ENCODE measurements at places on chromosomes 5 and 9. TPM values are rescaled to one million over a fixed set of nuclear protein-coding genes. Genes with fewer than 3 reads are reported as not detected.

DNA sequence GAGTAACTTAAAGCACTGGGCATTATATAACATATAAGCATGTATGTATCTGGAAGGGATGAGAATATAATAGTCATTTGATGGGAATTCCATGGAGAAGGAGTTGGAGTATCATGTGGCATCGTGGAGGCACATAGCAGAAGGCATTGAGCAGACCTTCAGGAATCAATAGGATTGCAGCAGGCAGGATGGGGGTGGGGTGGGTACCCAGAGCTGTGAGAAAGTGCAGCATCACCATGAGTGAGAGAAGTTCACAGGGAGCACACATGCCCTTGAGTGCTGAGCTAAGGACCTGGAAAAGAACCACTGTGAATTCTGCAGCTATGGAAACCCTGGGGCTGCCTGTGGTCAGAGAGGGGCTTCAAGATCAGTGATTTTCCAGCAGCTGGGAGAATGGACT lies 57.3 kb downstream of the MED10 start:
- ATAC-seq: no peak

HTR4 gene
- 0.27 TPM for total RNA-seq

C9orf50 gene
- total RNA-seq: not detected

SPINK6 gene
- not detected for total RNA-seq

DNA sequence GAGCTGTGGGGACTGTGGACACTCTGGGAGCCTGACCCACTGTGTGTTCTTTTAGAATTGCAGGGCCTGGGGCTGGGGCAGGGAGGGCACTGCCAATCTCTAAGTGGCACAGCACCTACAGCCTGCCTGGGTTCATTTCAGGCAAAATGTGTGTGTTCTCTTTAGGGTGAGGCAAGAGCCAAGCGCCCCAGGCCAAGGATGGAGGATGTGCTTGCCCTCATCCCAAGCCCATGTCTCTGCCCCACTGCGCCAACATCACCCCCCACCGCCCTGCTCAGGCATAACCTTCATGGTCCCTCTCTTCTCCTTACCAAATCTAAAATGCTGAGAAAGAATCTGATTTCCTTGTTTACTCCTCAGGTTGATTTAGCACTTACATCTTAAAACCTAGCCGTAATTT lies 304.4 kb downstream of the RAB3C start:
- no peak for ATAC-seq

NR3C1 gene
- total RNA-seq: 69.7 TPM

- no peak for ATAC-seq
Observed at GRCh38 chr5:171659896-171660295, 125.7 kb upstream of the SMIM23 start.

DNA sequence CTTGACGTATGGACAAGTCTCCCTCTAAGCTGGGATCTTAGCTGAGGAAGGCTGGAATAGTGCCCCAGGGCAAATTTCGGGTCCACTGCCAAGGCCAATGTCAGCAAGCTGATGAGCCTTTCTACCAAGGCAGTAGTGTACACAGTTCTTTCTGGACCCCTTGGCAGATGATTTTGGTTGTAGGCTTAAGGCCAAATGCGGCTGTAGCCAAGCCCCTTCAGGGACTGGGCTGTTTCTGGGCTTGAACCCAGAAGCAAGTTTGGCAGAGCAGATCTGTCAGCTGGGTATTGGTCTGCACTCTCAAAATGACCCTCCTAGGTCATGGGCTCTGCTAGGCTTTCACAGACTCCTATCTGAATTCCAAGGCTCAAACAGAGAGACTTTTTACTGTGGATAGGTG lies 121.6 kb downstream of the ADAMTSL1 start:
- ATAC-seq: no peak

DNA sequence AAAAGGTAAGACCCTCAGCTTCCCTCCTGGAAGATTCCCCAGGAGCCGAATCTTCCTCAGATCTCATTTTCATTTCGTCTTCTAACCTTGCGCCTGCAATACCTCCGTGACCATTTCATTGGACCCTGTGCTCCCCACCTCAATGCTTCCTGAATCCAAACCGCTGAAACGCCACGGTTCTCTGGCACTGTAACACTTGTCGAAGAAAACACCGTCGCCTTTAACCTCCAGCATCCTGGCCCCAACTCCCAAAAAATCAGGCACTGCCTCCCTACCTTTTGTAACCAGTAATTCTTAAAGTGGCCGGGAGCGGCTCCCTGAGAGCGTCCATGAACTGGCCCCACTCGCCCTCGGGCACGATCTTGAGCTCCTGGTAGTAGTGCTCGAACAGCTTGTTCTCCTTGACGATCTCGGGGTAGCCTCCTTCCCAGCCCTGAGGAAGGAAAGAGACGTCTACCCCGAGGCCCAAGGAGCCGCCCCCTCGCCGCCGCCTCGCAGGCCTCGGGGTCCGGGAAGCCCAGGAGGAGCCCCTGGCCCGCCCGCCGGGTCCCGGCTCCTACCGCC lies 438 bp downstream of the NSUN2 start:
- ATAC-seq: peak; percentile 19

GRCh38 chr5:76818844-76819831 lies at the start of gene F2RL1:
TSS of gene F2RL1 (plus strand) at chr5:76819030. CDS start at chr5:76819183, 153 bp downstream.
- ATAC-seq: peak; percentile 48

KCNN2 gene
- total RNA-seq: 7.8 TPM

PLAC8L1 gene
- not detected for total RNA-seq

LSM11 gene
- 36.2 TPM for total RNA-seq

NSG2 gene
- total RNA-seq: 4.6 TPM

PCDHAC2 gene
- 25.9 TPM for total RNA-seq

DNA sequence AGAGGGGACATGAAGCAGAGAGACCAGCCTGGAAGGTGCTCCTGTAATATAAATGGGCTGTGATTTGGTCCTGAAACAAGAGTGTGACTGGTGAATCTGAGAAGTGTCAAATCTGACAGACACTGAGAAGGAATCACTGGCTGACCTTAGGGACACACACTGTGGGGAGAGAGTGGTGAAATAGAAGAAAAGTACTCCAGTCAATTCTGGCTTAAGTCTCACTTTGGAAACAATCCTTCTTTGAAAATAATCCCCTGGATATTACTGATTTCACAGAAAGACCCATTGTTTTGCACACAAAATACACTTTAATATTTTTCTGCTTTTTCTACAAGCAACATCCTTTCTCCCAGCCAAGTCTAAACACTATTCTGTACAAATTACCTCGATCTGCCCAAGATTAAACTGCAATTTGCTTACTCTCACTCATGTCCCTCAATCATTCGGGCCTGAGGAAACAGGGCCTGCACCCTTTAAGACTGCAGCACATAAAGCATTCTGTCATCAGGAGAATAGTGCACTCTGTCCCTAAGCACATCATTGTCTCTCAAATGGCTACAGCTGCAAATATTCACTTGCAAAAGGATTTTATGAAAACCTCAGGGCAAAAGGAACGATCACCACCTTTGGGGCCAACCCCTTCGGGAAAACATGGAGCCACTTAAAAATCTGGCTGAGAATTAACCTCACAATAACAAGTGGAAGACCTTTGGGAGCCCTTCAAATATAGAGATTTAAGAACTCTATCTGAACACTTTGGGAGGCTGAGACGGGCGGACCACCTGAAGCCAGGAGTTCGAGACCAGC lies 68.6 kb downstream of the MAPKAP1 start:
- no peak for ATAC-seq

PCDHA5 gene
- not detected for total RNA-seq

SLC25A25 gene
- 16.7 TPM for total RNA-seq

- no peak for ATAC-seq
Observed at GRCh38 chr9:131236761-131237160, 39.5 kb downstream of the FAM78A start.

DNA sequence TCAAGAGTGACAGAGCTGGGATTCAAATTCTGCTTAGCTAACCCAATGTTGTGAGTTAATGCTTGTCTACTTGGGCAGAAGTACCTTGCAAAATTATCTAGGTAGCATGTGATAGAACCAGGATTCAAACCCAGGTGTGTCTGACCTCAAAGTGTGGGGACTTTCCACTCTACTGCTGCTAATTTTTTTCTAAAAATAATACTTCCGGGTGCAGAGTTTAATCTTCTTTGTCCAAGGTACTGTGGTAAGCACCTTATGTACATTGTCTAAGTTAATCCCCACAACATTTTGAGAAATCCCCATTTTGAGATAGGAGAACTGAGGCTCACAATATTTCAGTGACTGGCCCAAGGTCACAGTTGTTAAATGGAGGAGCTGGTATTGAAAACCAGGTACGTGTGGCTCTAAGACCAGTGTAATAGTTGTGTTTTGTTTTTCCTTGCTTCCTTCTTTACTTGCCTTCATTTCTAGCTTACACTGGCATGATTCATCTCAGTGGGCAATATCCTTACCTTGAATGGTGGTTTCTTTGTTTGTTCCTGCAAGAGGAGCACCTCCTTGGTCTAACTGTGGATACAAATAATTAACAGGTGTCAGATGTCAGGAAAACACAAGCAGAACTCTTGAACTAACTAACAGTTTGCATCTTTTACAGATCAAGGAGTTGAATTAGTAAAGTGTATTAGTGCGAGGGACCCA lies 7.5 kb downstream of the ALDOB start:
- no peak for ATAC-seq

GRCh38 chr9:110728058-110728457 lies 59.5 kb downstream of the MUSK start:
- ATAC-seq: no peak

PLCXD3 gene
- 3.0 TPM for total RNA-seq

GRCh38 chr9:71504636-71505035 lies 263.7 kb downstream of the CEMIP2 start:
- ATAC-seq: no peak

SLC22A4 gene
- 0.94 TPM for total RNA-seq

DNA sequence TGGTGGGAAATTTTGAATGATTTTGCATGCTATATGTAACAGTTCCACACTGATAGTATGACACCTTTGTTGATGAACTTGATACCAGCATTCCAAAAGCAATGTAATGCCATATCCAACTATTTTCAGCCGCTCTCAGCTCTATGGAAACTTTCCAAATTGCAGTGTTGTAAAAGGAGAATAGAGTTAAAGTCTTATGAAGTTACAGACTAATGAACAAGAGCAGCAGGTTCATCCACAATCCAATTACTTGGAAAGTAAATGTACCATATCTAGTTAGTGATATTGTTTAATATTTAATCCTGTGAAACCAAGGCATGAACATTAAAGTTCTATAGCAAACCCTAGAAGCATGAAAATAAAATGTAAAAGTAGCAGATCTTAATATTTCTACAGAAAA lies 418.2 kb downstream of the TUSC1 start:
- no peak for ATAC-seq

DNA sequence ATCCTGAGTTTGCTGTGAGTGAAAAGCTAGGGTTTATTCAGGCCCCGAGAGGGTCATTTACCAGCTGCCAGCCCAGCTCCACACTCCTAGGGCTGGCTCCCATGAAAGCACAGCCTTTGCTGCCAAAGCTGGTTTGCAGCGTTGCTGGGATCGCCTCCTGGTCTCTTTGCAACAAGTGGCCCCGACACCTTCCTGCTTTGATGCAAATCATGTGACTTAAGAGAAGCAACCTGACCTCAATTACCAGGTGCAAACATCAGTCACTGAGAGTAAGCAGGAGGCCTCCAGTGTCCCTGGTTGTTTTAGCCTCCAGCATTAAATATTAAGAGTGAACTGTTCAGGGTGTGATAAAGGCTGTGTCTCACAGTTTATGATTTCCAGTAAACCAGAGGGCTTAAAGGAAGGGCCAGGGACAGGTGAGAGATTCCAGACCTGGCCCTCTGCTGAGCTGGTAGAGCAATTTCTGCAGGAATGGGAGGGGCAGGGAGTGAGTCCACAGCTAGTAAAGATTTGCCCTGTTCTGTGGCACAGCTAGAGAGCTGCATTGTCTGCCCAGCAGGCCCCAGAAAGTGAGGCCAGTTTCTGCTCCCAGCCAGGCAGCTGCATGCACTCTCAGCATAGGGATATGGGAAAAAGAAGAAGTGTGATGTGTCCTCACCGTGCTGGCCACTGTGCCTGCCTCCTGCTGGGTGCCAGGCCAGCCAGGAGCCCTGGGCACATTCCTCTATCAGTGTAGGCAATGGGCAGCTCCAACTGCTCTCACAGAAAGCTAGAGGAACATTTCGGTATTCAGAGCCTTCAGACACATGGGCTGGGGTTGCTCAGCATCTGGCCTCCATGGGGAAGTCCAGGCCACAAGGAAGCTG lies 58.0 kb downstream of the SLC22A5 start:
- ATAC-seq: no peak

SAXO1 gene
- not detected for total RNA-seq

PCDHGA11 gene
- total RNA-seq: 4.0 TPM

MCC gene
- 25.7 TPM for total RNA-seq

- ATAC-seq: no peak
Observed at GRCh38 chr5:140631831-140632365, 1.1 kb downstream of the CD14 start.

GRCh38 chr5:88979244-88979643 lies 96.3 kb upstream of the MEF2C start:
- ATAC-seq: no peak

GRCh38 chr5:9284272-9284671 lies 261.6 kb downstream of the SEMA5A start:
- ATAC-seq: no peak

DNA sequence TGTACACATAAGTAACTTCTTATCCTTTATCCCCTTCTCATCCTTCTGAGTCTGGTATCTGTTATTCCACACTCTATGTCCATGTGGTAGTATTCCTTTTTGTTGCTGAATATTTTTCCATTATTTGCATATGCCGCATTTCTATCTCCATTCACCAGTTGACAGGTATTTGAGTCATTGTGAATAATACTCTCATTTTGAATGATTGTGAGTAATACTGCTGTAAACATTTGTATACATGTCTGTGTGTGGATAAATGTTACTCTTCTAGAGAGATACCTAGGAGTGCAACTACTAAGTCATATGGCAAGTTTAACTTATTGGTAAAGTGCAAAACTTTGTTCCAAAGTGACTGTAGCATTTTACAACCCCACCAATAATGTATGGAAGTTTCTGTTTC lies 15.6 kb downstream of the RIC1 start:
- no peak for ATAC-seq

GRCh38 chr9:132978451-132979131 lies at the start of gene GFI1B:
TSS of gene GFI1B (plus strand) at chr9:132978694. CDS start at chr9:132986679, 7,985 bp downstream.
- ATAC-seq: no peak

LIFR gene
- 105 TPM for total RNA-seq
